Esophagus muscularis mucosa (tissue), 4 donors: ENCODE measurements at places on chromosomes 13 and 19. TPM values are rescaled to one million over a fixed set of nuclear protein-coding genes. Genes with fewer than 3 reads are reported as not detected.

DNA sequence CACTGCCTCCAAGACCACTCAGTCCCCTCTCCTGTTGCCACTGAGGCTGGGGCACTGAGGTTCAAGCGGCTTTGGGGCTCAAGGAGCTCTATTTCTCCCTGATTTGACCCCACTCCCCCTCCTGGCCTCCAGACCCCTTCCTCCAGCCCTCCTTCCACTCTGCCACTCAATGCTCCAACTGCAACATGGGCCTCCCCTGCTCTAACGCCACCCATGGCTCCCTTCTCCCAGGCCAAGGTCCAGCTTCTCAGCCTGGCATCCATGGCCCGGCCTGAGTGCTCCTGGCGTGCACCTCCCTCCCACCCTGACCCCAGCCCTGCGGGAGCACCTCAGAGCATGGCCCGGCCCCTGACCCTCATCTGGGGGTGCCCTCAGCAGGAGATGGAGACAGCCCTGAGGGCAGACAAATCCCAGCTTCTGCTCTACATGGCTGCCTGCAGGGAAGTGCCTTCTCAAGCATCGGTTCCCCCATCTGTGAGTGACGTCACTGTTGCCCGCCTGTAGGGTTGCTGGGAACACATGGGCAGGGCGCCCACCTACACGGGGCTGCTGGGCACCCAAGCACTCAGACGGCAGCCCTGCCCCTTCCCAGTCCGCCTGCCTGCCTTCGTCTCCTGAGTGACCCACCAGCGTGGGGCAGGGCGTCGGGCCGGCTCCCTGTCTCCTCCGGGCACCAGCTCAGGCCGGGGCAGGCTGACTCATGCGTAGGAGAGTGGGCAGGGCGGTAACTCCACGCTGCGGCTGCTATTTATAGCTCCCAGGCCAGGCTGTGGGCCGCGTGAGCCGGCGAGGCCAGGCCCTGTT lies 1.6 kb upstream of the DIRAS1 start:
- no peak for DNase-seq

GRCh38 chr13:26973946-26974345 lies 197.7 kb downstream of the USP12 start:
- no peak for DNase-seq

- no peak for DNase-seq
Measured at GRCh38 chr19:51525651-51526050, 5.8 kb downstream of the SIGLEC6 start.

- DNase-seq = no peak
Measured at GRCh38 chr13:23323946-23324709, 109.4 kb downstream of the SACS start.

DNA sequence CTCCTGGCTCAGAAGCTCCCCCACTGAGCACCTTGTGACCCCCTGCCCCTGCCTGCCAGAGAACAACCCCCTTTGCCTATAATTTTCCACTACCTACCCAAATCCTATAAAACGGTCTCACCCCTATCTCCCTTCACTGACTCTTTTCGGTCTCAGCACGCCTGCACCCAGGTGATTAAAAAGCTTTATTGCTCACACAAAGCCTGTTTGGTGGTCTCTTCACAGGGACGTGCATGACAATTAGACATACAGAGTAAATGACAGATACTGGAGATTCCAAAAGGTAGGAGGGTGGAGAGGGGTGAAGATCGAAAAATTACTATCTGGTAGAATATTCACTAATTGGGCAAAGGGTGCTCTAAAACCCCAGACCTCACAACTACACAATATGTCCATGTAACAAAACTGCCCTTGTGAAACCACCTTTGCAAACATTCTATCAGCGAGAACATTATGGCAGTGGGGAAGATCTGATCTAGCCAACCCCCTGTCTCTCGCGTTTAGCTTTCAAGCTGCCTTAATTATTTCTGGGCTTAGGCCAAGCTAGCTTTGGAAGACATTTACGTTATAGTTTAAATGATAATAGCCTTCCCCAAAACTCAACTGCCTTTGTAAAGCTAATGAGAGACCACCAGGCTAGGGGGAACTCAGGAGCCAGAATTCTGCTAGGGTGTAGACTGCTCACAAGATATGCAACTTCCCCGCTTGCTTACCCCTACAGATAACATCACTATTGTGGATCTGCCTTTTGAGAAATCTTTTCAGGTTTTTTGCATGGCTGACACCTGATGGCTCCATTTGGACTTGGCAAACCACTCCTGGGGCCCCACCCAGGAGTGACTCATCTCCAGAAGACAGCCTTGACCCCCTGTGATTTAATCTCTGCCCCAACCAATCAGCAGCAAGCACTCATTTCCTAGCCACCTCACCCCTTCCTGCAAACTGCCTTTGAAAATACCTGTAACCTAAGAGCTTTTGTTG lies 1534.0 kb upstream of the SPRY2 start:
- no peak for DNase-seq

The MAST1 gene
- 0.50 TPM for total RNA-seq

The ZNF492 gene
- under 0.01 TPM for total RNA-seq
